ENCODE measurements at places on chromosomes 11 and 22.

DNA sequence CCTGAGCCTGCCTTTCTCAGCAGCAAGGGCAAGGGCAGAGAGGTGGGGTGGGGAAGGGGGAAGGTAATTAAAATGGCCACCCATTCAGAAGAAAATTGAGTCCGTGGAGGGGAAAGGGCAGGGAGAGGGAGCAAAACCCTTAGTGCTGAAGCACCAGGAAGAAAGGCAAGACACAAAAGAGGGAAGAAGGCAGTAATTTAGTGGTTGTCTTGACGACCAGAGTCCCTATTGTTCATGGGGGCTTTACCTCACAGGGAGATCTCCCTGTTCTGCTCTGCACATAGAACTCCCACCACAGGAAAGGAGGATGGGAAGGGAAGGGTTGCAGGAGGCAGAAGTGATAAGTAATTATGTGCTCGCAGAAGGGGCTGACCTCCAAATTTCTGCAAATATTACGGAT, 23.4 kb downstream of the SNX19 start:
- peaks cover 14% of the 10 kb centered on the region for H3K36me3 ChIP-seq
- no peak for DNase-seq
- H3K27ac ChIP-seq: no peak overlapping the region
- no peaks in the 10 kb centered on the region for H3K27me3 ChIP-seq

DNA sequence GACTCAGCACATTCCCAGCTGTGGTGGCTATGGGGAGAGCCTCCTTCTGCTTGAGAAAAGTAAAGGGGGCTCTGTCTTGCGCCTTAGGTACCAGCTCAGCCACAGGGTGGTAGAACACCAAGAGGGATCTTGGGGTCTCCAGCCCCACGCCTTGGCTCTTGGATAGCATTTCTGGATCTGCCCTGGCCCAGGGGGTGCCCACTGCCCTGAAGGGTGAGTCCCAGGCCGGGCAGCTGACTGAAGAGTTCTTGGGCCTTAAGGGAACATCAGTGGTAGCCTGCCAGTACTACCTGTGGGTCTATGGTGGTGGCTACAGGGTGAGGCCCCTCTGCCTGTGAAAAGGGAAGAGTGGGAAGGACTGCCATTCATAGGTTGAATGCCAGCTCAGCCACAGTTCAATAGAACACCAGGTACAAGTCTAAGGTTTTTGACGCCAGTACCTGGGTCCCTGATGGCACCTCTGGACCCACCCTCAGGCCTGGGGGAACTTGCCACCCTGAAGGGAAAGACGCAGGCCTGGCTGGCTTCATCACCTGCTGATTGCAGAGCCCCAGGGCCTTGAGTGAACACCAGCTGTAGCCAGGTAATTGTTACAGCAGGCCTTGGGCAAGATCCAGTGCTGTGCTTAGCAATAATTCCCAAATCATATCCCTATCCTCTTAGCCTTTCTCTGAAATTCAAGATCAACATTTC, 3.9 kb downstream of the CWF19L2 start:
- DNase-seq: no peak
- H3K27ac ChIP-seq: no peak overlapping the region
- H3K4me3 ChIP-seq: no peak overlapping the region
- no peaks in the 10 kb centered on the region for H3K27me3 ChIP-seq

- H3K27me3 ChIP-seq: no peaks in the 10 kb centered on the region
- no peak overlapping the region for H3K4me3 ChIP-seq
- DNase-seq: no peak
- no peak overlapping the region for H3K27ac ChIP-seq
- no peaks in the 10 kb centered on the region for H3K4me1 ChIP-seq
These were observed 23.8 kb downstream of the NUCB2 start for GRCh38 chr11:17300372-17300771.

DNA sequence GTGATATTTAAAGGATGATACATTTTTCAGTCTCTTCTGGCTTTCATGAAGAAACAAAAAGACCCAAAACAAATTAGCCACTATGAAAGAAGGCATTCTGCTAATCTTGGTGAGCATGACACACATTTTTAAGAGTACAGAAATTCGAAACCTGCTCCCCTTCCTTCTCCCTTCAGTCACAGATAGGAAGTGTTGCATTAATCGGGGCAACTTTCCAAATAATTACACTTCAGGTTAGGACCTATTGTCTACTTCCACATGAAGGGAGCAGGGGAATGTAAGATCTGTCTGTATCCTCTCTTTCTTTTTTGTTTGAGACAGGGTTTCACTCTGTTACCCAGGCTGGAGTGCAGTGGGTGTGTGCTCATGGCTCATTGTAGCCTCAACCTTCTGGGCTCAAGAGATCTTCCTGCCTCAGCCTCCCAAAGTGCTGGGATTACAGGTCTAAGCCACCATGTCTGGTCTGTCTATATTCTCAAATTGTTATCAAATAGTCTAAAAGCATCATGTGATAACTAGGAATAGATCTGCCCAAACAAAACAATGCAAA, 45.8 kb downstream of the NCAM1 start:
- no peaks in the 10 kb centered on the region for H3K27me3 ChIP-seq
- H3K4me1 ChIP-seq: no peaks in the 10 kb centered on the region
- no peak for DNase-seq
- no peaks in the 10 kb centered on the region for H3K36me3 ChIP-seq
- no peak overlapping the region for H3K4me3 ChIP-seq

GRCh38 chr11:106288822-106289387, 211.4 kb downstream of the AASDHPPT start:
- H3K4me3 ChIP-seq: no peak overlapping the region
- no peaks in the 10 kb centered on the region for H3K27me3 ChIP-seq
- DNase-seq: no peak
- H3K36me3 ChIP-seq: no peaks in the 10 kb centered on the region
- H3K4me1 ChIP-seq: no peaks in the 10 kb centered on the region

DNA sequence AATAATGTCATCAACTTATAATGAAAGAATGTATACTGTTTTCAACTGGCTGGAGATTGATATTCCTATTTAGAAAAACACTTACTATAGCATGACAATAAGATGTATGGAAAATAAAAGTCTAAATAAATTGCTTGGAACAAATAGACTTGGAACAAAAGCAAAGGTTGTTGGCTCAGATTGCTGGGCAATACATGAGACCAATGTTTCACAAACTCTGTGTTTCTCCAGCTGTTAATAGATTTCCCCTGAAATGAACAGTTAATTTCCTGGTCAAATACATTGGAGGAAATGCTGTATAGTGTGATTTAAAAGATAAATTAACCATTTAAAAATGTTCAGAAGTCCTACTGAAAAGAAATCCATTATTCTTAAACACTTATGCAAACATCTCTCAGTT, 40.1 kb upstream of the CTSC start:
- H3K27me3 ChIP-seq: no peaks in the 10 kb centered on the region
- no peaks in the 10 kb centered on the region for H3K4me1 ChIP-seq
- no peak overlapping the region for H3K27ac ChIP-seq
- H3K36me3 ChIP-seq: no peaks in the 10 kb centered on the region
- H3K4me3 ChIP-seq: no peak overlapping the region
- no peak for DNase-seq

DNA sequence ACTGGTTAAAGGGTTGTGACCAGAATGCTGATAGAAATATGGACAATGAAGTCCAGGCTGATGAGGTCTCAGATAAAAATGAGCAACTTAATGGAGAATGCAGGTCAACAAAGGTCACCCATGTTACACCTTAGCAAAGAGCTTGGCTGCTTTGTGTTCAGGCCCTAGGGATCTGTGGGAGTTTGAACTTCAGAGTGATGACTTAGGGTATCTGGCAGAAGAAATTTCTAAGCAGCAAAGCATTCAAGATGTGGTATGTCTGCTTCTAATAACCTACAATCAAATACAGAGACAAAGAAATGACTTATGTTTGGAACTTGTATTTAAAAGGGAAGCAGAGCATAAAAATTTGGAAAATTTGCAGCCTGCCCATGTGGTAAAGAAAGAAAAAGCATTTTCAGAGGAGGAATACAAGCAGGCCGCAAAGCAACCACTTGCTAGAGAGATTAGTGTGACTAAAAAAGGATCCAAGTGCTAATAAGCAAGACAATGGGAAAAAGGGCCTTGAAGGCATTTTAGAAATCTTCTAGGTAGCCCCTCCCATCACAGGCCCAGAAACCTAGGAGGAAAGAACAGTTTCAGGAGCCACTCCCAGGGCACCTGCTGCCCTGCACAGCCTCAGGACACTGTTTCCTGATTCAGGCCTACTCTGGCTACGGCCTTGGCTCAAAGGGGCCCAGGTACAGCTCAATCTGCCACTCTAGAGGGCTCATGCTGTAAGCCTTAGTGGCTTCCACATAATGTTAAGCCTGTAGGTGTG, 41.3 kb downstream of the TNKS1BP1 start:
- no peaks in the 10 kb centered on the region for H3K27me3 ChIP-seq
- H3K4me3 ChIP-seq: no peak overlapping the region
- peaks cover 8% of the 10 kb centered on the region for H3K4me1 ChIP-seq
- peak; percentile 51 for DNase-seq

- no peaks in the 10 kb centered on the region for H3K27me3 ChIP-seq
- no peak overlapping the region for H3K27ac ChIP-seq
- no peaks in the 10 kb centered on the region for H3K4me1 ChIP-seq
- no peak overlapping the region for H3K4me3 ChIP-seq
These were observed 49.0 kb downstream of the SC5D start for GRCh38 chr11:121341609-121342008.

DNA sequence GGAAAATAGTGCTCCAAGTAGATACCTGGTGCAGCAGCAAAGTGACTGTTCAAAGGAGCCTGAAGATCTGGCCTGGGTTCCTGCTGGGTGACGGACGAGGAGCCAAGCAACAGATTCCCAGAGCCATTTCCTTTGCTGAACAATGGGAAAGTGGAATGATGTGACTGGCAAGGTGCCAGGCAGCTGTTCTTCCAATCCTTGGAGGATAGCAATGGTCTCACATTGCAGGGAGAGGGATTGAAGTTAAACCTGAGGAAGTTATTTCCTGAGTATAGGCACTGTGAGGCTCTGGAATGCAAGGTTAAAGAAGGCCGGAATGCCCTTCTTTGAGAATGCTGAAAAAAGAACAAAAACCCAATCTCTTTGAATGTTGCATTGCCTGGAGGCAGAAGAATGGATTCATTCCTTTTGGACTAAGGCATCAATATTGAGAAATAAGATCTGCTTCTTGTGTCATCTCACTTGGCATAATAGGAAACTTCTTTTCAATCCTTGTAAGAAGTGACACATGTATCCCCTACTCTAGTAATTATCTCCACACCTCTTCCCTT, 223.8 kb downstream of the BLID start:
- DNase-seq: no peak
- H3K27ac ChIP-seq: no peak overlapping the region
- H3K4me3 ChIP-seq: no peak overlapping the region
- no peaks in the 10 kb centered on the region for H3K36me3 ChIP-seq
- H3K27me3 ChIP-seq: no peaks in the 10 kb centered on the region

DNA sequence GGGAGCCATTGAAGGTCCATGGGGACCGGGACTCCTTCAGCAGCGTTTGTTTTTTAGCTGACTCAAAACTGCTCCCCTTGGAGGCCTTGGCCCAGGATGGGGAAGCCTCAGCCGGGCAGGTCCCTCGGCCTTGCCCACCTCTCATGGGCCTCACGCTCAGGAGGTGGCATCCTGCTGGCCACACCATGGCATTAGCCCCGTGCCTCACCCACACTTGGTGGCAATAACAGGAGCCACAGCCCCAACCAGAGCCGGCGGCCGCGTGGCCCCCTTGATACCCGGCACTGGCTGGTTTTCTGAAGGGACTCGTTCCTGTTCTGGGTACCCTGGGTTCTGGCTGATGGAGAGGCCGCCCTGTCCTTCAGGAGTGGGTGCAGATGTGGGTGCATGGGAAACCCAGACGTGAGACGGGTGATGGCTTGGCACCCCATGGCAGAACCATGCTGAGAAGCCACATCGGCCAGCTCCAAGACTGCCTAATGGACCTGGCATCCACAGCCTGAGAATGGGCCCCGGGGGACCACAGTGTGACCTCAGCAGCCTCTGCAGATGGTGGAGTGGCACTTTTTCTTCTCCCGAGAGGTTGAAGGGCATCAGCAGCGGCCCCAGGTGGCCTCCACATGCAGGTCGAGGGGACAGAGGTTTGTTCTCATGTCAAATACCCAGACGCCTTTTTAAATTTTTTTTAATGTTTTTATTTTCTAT, 49.8 kb upstream of the PPARA start:
- DNase-seq: no peak
- H3K4me3 ChIP-seq: no peak overlapping the region
- peaks cover 78% of the 10 kb centered on the region for H3K36me3 ChIP-seq
- no peak overlapping the region for H3K27ac ChIP-seq
- peaks cover 12% of the 10 kb centered on the region for H3K4me1 ChIP-seq

DNA sequence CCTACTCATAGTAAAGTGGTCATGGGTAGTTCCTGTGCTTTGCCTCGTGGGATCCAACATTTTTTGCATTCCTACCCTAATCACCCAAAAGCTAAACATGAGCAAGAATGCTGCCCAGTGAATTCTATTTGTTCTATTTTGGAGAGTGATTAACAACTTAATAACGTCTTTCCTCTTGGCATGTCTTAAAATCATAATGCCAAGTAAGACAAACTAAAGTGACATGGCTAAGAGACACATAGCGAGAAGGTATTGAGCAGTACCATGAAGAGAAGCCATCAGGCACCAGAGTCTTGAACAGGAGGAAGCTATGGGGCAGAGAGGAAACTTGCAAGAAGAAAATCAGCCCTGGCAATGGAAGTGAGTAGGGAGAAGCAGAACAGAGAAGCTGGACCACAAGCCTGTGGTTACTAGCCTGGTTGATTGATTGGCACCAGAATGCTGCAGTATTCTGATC, 32.0 kb downstream of the EXPH5 start:
- H3K4me3 ChIP-seq: no peak overlapping the region
- no peak overlapping the region for H3K27ac ChIP-seq
- no peaks in the 10 kb centered on the region for H3K27me3 ChIP-seq

- peaks cover 3% of the 10 kb centered on the region for H3K36me3 ChIP-seq
- peak overlapping the region; percentile 72 for H3K27ac ChIP-seq
- H3K4me3 ChIP-seq: no peak overlapping the region
- H3K27me3 ChIP-seq: no peaks in the 10 kb centered on the region
- no peak for DNase-seq
These were observed 38.5 kb downstream of the IGHMBP2 start for GRCh38 chr11:68942095-68942620.

- H3K4me1 ChIP-seq: no peaks in the 10 kb centered on the region
- H3K36me3 ChIP-seq: peaks cover 6% of the 10 kb centered on the region
- no peak overlapping the region for H3K27ac ChIP-seq
These were observed 41.0 kb downstream of the CEP57 start for GRCh38 chr11:95831198-95831883.

DNA sequence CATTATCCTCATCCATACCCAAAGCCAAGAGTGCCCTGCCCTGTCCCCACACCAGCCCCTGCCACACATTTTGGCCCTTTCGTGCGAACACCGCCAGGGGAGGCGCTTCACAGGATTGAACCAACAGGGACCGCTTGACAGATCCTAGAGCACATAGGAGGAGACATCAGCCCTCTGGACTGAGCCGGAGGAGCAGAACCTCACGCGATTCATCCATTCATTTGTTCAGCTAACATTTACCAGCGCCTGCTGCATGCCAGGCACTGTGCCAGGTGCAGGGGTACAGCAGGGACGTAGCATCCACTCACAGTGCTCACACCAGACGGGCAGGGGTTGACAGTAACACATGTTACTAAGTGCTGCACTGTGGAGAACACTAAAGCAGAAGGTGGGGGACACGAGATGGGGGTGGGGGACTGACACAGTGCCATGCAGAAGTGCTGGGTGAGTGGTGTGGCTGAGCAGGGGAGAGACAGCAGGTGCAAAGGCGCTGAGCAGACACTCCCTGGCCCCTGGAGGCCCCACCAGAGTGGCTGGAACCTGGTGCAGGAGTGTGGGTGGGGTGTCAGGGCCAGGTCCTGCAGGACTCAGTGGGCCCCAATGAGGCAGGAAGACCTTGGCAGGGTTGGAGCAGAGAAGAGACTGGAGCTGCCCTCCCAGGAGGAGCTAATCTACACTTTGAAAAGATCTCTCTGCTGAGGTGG, 3.4 kb downstream of the GNAZ start:
- H3K27me3 ChIP-seq: peaks cover 2% of the 10 kb centered on the region
- no peak overlapping the region for H3K4me3 ChIP-seq
- peaks cover 2% of the 10 kb centered on the region for H3K4me1 ChIP-seq
- H3K36me3 ChIP-seq: no peaks in the 10 kb centered on the region

Data from small intestine (tissue), 16 donors.